ENCODE measurements at places on chromosomes 2 and 18.

- DNase-seq, result no peak
These were observed 70.7 kb downstream of the NCK2 start for GRCh38 chr2:105815401-105815800.

DNA sequence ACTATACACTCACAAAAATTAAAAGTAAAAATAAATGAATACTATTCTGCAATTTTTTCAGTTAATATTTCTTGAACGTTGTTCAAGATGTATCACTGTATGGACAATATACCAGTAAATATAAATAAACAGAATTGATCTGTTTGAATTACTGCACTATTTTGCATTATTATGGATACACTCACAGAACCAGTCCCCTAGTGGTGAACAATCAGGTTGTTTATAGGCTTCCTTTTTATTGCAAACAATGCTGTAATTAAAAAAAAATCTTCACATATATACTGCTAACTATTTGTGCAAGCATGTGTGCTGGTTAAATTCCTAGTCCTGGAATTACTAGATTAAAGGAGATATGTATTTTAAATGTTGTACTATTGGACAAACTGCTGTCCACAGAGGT lies 306.0 kb downstream of the FBXO15 start:
- DNase-seq, result no peak

GRCh38 chr18:57461652-57462269 lies 26.6 kb downstream of the ONECUT2 start:
- no peak for DNase-seq

DNA sequence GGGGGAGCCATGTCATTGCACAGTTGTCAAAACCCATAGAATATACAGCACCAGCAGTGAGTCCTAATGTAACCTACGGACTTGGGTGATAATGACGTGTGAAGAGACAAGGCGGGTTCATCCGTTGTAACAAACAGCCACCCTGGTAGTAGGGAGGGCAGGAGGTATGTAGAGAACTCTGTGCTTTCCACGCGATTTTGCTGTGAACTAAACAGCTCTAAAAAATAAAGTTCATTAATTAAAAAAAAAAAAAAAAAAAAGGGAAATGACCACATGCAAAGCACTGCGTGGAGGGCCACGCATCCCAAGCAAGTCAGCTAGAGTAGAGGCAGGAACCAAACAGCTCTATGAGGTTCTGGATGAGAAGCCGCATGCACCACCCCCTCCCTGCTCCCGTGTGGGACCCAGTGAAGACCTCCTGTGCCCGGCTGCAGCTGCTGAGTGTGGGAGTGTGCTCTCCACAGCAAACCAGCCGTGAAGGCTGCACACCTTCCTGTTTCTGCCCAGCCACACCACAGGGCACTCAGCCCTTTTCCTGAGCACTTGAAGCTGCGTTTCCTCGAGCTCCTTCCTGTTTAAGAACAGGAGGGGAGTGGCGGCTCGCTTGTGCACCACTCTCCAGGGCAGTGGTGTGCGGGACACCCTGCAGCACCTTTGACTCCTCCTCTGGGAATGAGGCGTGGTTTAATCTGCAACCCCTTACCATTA lies 65.6 kb downstream of the ODC1 start:
- peak; percentile 17 for DNase-seq
